ENCODE measurements at places on chromosomes 6 and 20.

DNA sequence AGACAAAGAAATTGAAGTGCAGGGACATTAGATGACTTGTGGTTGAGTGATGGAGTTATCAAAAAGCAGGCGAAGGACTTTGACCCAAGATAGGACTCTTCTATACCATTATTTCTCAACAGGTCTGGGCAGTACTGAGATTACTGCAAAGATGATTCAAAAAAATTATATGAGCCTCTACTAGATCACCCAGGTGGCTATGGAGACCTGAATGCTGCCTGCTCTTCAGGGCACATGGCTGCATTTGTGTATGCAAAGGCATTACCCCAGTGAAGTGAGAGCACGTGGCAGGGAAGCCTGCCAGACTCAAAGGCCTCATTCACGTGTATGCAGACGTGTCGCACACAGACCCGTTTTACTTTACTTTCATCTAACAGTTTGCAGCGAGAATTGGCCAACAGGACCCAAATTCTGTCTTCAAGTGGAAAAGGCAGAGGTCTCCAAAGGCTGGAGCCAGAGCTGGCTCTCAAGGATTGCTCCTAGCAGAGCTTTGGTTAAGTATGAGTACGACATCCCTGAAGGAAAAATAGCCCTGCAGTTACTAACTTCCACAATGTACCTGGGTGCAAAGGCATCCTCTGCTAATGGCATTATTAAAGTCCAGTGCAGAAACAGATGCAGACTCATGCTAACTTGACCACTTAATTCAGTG lies 113.8 kb upstream of the ARMC2 start:
- DNase-seq: no peak

GRCh38 chr20:7695635-7696034 lies 244.6 kb downstream of the HAO1 start:
- DNase-seq: no peak

DNA sequence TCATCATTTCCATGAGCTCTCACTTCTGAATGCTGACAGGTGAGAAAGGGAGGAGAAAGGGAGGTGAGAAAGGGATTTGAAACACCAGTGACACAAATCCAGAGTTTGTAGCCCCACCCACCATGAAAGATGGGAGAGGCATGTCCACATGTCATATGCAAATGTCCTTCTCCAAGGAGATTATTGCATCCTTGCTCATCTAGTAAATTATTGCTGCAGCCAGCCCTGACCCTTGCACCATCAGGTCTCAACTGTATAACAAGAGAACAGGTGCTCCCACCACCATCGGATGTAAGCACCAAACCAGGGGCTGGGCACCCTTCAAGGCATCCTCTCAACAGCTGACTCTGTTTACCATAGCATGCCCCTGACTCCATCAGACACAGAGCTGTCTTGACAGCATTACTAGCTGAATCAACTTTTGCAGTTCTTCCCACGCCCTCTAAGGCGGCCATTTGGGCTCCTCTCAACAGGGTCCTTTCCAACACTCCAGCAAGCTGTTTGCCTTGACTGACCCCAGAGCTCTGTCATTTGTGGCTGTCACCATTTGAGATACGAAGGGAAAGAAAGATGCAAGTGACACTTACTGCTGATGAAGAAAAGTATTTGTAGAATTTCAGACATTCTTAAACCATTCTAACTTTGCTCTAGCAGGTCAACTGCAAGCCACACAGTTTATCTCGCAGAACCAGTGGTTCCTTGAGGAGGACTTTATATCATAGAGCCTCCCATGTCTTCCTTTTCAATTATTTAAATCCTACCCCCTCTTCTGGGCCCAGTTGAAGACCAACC lies 14.2 kb downstream of the GFOD1 start:
- no peak for DNase-seq

DNA sequence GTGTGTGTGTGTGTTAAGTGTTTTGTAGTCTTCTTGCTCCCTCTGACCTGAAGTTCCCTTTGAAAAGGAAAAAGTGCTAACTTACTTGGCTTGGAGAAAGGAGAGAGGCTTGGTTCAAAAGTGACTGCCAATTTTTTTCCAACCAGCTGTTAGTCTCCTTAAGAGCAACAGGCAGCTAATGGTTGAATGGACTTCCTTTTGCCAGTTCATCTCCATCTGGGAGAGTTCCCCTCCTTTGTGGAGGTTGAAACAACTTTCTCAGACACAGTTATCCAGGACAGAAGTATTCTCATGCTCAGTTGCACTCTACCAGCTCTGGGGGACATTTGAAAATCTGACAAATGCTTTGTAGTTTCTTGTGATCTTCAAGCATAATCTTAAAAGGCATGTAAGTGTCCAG lies 4.5 kb downstream of the RIPOR2 start:
- no peak for DNase-seq

GRCh38 chr20:59949911-59950310 lies 8.3 kb upstream of the CDH26 start:
- no peak for DNase-seq

GRCh38 chr6:78910010-78910409 lies 42.7 kb downstream of the IRAK1BP1 start:
- DNase-seq: no peak

DNA sequence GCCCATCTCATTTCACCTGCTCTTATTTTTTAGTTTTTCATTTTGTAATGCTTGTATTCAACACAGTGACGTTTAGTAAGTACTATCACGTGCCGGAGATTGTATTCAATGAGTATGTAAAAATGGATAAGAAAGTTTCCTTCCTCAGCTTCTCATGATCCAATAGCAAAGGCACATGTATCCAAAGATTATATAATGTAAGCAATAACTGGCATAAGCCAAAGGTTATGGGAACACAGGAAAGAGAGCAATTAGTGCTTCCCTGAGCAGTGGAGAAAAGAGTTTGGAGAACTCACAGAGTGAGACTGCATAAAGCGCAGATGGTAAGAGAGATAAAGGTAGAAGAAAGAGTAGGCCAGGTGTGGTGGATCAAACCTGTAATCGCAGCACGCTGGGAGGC lies 21.8 kb upstream of the LTV1 start:
- no peak for DNase-seq

DNA sequence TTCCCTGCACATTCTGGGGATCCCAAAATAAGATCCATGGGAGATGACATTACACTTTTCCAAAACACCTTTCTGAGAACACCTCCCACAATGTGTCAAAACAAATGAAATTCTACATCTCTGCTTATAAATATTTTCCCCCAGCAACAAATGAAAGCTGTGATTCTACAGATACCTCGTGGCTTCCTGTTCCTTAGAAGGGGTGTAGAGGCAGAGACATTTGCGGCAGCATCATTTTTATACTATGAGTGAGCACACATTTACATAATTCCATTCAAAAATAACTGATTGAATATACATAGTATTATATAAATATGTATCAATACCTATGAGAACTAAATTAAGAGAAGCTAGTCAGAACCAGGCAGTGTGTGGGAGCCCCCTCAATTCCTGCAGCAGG lies 213.9 kb upstream of the JARID2 start:
- no peak for DNase-seq

GRCh38 chr6:136720045-136720770 lies 72.1 kb downstream of the MAP3K5 start:
- no peak for DNase-seq

DNA sequence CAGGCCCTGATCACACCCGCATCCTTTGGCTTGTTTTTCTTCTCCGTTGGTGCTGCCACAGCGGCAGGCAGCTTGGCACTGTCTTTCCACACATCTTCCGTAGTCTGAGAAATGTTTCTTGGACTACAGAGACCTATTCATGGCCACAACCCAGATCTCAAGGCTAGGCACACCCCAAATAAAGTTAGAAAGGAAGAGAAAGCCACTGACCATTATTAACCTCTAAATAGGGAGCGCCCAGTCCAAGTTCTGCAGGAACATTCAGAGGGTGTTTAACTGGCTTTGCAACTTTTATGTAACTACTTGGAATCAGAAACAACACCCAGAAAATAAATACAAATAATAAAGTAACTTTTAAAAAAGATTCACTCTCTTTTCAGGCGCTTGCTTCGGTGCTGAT lies 124.8 kb upstream of the NEDD9 start:
- DNase-seq: no peak

GRCh38 chr20:39974966-39975501 lies 714.0 kb downstream of the MAFB start:
- no peak for DNase-seq

DNA sequence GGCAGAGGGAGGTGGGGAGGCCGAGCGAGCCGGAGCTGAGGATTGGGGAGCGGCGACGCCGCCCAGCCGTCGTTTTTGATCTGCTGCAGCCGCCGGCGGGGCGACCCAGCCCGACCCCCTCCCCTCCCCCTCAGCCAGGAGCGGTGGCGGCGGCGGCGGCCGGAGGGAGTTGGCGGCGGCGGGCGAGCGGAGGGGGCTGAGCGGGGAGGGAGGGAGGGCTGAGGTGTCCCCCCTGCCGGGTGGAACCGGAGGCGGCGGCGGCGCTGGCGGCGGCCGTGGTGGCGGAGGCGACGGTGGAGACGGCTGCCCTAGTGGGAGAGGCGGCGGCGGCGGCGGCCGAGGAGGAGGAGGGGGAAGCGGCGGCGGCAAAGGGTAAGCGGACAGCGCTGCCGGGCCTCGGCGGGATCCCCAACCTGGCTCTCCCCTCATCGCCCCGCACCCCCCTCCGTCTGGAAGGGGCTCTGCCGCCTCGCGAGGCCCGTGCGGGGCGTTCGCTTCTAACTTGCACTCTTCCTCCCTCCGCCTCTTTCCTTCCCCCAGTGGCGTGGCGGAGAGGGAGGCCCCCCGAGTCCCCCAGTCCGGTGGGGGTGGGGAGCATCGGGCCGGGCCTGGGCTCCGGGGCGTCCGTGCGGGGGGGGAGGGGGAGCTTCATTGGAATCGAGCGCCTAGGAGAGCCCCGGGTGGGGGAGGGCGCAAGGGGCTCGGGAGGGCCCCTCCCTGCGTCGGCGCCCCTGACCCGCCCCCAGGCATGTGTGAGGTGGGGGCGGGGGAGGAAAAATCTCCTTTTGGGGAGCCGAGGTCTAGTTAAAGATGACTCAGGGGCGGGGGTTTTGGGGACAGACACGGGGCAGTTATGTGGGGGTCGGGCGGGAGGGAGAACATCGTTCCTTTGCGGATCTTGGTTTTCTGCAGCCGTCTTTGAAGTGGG lies at the start of gene TAB2:
TSS of gene TAB2 (plus strand) at position 69 of the 928 bp plus-strand sequence. CDS start 52,286 bp downstream, outside the sequence.
- DNase-seq: no peak

GRCh38 chr20:62066339-62066982 lies 780 bp upstream of the TAF4 start:
- DNase-seq: no peak

- peak; percentile 22 for DNase-seq
Observed at GRCh38 chr20:57167971-57168701, 98.3 kb downstream of the BMP7 start.

DNA sequence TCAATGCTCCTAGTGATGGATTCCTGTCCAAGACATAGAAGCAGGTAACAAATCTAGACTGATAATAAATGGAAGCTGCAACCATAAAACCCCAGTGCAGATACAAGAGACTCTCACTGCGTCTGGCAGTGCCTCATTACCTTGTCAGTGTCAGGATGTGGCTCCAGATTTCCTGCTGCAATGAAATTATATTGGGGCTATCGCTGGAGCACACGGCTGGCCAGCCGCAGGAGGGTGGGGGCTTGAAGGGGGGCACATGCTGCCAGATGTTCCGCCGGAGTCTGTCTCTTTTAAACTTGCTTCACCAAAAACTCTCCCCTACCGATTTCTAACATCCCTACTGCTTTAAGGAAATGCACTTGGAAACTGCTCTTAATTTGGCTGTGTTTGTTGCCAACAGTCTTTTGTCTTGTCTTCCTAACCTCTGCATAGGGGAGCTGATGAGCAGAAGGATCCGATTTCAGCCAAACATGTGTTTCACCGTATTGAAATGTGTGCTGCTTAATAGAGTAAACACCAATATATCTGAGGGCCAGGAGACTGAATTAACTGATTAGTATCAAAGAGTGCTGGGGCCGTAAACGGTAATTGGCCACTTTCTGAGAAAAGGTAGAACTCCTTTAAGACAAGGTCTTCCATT lies 102.2 kb upstream of the EXOC2 start:
- DNase-seq: no peak

DNA sequence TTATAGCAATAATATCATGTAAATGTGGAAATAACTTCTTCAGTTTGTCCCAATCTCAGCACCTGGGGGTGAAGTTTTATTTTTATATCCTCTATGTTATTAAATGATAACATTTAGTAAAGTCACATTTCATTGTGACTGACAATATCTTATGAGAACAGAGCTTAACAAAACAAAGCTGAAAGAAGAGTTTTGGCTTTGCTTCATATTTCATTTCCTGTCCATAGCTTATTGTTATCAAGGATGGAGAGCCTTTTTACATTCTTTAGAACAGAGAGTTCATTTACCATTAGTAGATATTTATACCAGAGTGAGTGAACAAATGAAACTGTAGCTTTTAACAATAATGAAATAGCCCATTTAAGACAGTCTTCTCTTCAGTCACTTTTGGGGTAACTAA lies 231.9 kb upstream of the SGK1 start:
- no peak for DNase-seq

DNA sequence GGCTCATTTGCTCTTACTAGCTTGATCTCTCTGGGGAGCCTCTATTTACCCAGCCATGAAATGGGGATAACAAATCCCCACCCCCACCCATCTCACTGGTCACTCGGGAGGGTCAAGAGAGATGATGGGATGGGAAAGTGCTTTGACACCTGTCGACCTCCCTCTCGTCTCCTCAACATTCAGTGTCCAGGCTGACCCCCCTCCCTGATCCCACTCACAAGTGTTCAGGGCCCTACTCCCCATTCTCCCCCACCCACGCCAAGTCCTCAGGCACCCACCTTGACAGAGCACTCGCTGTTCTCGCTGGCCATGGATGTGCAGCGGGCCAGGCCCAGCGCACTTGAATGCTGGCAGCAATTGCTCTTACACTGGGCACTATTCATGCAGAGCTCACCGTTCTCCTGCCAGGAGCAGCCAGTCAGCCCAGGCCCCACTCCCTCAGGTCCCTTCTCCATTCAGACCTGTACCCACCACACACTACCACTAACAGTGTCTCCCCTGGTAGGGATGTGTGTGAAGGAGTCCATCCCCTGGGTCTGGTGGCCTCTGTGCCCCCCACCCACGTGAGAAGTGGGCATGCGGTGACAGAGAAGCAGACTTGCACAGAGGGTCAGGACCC lies 1.6 kb downstream of the CLPS start:
- DNase-seq: no peak

DNA sequence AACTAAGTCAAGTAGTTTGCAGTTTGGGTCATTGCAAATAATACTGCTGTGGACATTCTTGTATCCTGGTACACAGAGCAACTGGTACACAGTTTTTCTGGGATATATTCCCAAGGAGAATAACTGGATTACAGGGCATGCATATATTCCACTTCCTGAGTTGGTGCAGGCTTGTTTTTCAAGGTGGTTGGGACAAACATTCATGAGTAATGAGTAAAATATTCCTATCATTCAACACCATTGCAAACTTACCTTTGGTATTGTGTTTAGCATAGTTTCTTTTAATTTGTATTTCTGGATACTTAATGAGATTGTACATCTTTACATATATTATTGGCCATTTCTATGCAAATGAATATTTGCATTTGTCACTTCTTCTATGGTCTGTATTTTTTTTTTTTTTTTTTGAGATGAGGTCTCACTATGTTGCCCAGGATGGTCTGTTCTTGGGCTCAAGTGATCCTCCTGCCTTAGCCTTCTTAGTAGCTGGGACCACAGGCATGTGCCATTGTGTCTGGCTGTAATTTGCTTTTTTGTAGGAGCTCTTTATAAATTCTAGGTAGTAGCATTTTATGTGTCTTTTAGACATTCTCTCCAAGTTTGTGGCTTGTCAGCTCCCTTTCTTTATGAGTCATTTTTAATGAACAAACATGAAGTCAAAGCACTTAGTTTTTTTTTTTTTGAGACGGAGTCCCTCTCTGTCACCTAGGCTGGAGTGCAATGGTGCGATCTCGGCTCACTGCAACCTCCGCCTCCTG lies 158.7 kb downstream of the SOX4 start:
- no peak for DNase-seq

- DNase-seq: no peak
Observed at GRCh38 chr6:132400555-132400882, 756 bp downstream of the MOXD1 start.

Measured in NT2/D1 (cell line).